ENCODE measurements at places on chromosomes 6 and 20.

- DNase-seq, result no peak
Measured at GRCh38 chr6:77040568-77041195, 422.6 kb downstream of the HTR1B start.

GRCh38 chr6:157410045-157410444 lies 29.1 kb downstream of the ZDHHC14 start:
- DNase-seq, result no peak

- no peak for DNase-seq
Measured at GRCh38 chr20:23200914-23201313, 114.8 kb upstream of the CD93 start.

DNA sequence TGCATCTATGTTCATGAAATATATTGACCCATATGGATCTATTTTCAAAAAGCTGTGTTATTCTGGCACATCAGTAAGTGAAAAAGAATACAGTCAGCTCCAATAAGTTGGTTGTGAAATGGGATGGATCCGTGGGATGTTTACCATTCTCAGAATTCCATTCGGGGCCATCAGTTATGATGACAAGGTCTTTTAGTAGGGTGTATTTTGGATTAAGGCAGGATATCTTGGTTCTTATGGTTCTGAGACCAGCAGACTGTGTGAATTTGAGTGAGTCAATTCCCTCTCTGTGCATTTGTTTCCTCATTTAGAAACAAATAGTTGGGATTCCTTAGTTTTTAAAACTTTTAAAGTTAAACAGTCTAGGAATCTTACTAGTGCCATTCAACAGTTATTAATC lies 287.4 kb downstream of the CD109 start:
- no peak for DNase-seq

GRCh38 chr6:14828201-14828611 lies 417.7 kb upstream of the JARID2 start:
- DNase-seq, result no peak

Measured in NCI-H2107 (cell line).